ENCODE measurements at places on chromosomes 7 and 10.

GRCh38 chr7:149655784-149656183 is 117.6 kb downstream of the ZNF467 start:
- DNase-seq = no peak

- DNase-seq = no peak
These were observed 52.2 kb downstream of the GPAM start for GRCh38 chr10:112131346-112131745.

GRCh38 chr10:32271617-32272016 is 75.3 kb downstream of the EPC1 start:
- no peak for DNase-seq

- no peak for DNase-seq
These were observed 98.7 kb upstream of the MBL2 start for GRCh38 chr10:52871191-52871843.

GRCh38 chr10:7576340-7576739 is 90.4 kb downstream of the ITIH5 start:
- DNase-seq = no peak

- no peak for DNase-seq
These were observed 115.1 kb upstream of the RET start for GRCh38 chr10:42961796-42962109.

DNA sequence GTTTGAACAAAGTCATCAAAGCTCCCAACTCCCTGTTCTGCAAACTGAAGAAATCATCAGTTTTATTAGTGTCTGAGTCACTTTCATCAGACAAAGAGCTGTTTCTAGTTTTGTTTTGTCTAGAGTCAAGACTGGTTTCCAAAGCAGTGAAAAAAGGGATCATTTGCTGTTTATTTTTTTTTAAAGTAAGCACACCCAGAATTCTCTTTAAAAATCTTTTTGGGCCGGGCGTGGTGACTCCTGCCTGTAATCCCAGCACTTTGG is 972.0 kb upstream of the CELF2 start:
- no peak for DNase-seq
